Bladder microvascular endothelial cell (primary cell): ENCODE measurements at places on chromosomes 3 and 15. TPM values are rescaled to one million over a fixed set of nuclear protein-coding genes. Genes with fewer than 3 reads are reported as not detected.

CACNA2D3 gene
- not detected in 2 replicates for total RNA-seq

INKA1 gene
- 15.4 and 38.2 TPM in 2 replicates for total RNA-seq

TLR9 gene
- total RNA-seq = under 0.01 and 0.06 TPM in 2 replicates

LDHAL6B gene
- not detected in 2 replicates for total RNA-seq

CCR3 gene
- not detected in 2 replicates for total RNA-seq

AVEN gene
- total RNA-seq = 21.0 and 25.7 TPM in 2 replicates

SLC28A2 gene
- total RNA-seq = not detected in 2 replicates

LMAN1L gene
- total RNA-seq = 0.13 TPM in 1 of 2 replicates, not detected in the other

C3orf80 gene
- not detected in 2 replicates for total RNA-seq

MASP1 gene
- 0.19 and 1.6 TPM in 2 replicates for total RNA-seq

RPP25 gene
- 10.6 and 11.2 TPM in 2 replicates for total RNA-seq

AQP9 gene
- total RNA-seq = not detected in 2 replicates

TICRR gene
- total RNA-seq = 4.0 and 5.0 TPM in 2 replicates

GOLGA6L1 gene
- not detected in 2 replicates for total RNA-seq

OIP5 gene
- 4.4 and 5.3 TPM in 2 replicates for total RNA-seq

CPA3 gene
- total RNA-seq = 0.31 and 1.5 TPM in 2 replicates

WDR53 gene
- 5.7 and 10.7 TPM in 2 replicates for total RNA-seq

ITIH1 gene
- 0.16 TPM in 1 of 2 replicates, not detected in the other for total RNA-seq

TGM5 gene
- not detected in 2 replicates for total RNA-seq

SMAD3 gene
- total RNA-seq = 12.5 and 39.8 TPM in 2 replicates

ZNF660 gene
- total RNA-seq = 0.49 and 2.0 TPM in 2 replicates

HYAL3 gene
- total RNA-seq = 9.1 and 15.5 TPM in 2 replicates

KLHL40 gene
- not detected in 2 replicates for total RNA-seq

SLC51B gene
- total RNA-seq = not detected in 2 replicates

SETMAR gene
- total RNA-seq = 5.0 and 11.9 TPM in 2 replicates

SAMMSON gene
- total RNA-seq = not detected in 2 replicates

FAM107A gene
- total RNA-seq = 1.8 and 13.9 TPM in 2 replicates

MUC13 gene
- under 0.01 TPM in 1 of 2 replicates, not detected in the other for total RNA-seq

CLDN18 gene
- total RNA-seq = not detected in 2 replicates

DLL4 gene
- total RNA-seq = 47.4 and 116 TPM in 2 replicates

RAB43 gene
- total RNA-seq = 23.5 and 59.1 TPM in 2 replicates

PRICKLE2 gene
- total RNA-seq = 1.3 and 2.2 TPM in 2 replicates

KBTBD12 gene
- total RNA-seq = not detected in 2 replicates

NPAP1 gene
- total RNA-seq = not detected in 2 replicates

MEX3B gene
- 6.8 and 11.1 TPM in 2 replicates for total RNA-seq

WDR48 gene
- total RNA-seq = 24.4 and 52.6 TPM in 2 replicates

MUC20 gene
- total RNA-seq = not detected in 2 replicates

FSTL1 gene
- total RNA-seq = 222 and 671 TPM in 2 replicates

CLRN1 gene
- total RNA-seq = not detected in 2 replicates

LSAMP gene
- total RNA-seq = not detected in 2 replicates

SLC22A14 gene
- under 0.01 and 0.31 TPM in 2 replicates for total RNA-seq

AHSG gene
- total RNA-seq = not detected in 2 replicates

RAB6B gene
- 0.32 and 2.1 TPM in 2 replicates for total RNA-seq

SHC4 gene
- 0.16 and 0.57 TPM in 2 replicates for total RNA-seq

EDEM1 gene
- total RNA-seq = 12.6 and 20.9 TPM in 2 replicates
